Muscle of leg (tissue), 16 donors: ENCODE measurements at places on chromosomes 2 and 18. TPM values are rescaled to one million over a fixed set of nuclear protein-coding genes. Genes with fewer than 3 reads are reported as not detected.
A peak's percentile ranks its signal among the peaks of the same experiment; 100 is the strongest.

- DNase-seq: peak; percentile 26
These were observed 239.5 kb upstream of the COL3A1 start for GRCh38 chr2:188734691-188735090.

The GALNT14 gene
- total RNA-seq: 1.5 TPM

GRCh38 chr2:136067897-136068580, 49.9 kb downstream of the CXCR4 start:
- peak; percentile 43 for DNase-seq

The ANKRD53 gene
- 0.80 TPM for total RNA-seq

- no peak for DNase-seq
These were observed 72.8 kb downstream of the PTH2R start for GRCh38 chr2:208479342-208479741.

The GAL3ST2 gene
- 0.09 TPM for total RNA-seq

- DNase-seq: no peak
These were observed 49.3 kb downstream of the UXS1 start for GRCh38 chr2:106144621-106145331.

GRCh38 chr2:12455661-12456060, 261.1 kb upstream of the TRIB2 start:
- peak; percentile 73 for DNase-seq

- DNase-seq: peak; percentile 41
These were observed 111.6 kb upstream of the NABP1 start for GRCh38 chr2:191566344-191566743.

The DNAJC5G gene
- total RNA-seq: not detected

DNA sequence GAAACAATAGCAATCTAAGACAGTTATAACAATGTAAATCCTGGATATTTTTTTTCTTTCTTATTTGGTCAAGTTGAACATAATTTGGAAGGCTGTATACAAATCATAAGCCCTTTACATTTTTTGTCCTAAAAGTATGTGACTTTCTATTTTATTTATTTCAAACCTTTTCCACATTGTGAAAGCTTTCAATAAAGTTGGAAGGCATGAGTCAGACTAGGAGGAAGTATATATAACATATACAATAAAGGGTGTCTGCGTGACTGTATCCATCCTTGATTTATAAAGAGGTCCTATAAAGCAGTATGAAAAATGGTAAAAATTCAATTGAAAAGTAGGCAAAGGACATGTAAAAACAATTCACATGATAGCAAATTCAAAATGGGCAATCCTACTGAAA, 44.4 kb downstream of the CRACDL start:
- DNase-seq: no peak

- no peak for DNase-seq
These were observed 47.1 kb downstream of the COPS8 start for GRCh38 chr2:237132799-237133198.

DNA sequence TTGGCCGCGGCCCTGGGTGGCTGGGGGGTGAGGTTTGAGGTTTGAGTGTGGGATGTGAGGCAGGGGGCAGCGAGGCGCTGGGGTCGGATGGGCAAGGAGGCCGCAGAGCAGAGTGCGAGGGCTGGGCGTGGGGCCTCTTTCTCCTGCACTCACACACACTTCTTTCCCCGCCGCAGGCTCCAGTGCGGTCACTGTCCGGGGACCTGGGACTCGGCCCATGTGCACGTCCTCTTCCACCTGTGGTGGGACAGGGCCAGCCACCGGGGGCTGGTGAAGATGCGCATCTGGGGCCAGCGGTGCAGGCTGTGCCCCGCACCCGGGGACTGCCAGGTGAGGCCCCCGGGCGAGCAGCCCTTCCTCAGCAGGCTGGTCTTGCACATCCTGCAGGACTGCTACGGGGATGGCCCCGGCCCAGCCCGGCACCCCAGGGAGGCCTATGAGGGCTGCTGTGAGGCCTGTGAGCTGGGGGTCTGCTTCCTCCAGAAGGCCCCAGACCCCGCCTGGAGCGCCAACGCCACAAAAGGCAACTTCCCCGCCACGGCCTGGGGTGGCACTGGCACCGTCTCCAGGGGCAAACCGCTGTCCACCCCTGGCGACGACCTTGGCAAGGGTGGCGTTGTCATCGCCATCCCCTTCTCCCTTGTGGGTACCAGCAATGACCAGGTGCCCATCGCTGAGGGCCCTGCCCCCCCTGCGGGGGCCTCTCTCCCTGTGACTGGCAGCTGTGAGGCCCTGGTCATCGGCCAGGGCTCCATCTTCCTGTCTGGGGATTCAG, 2.2 kb downstream of the RTP5 start:
- DNase-seq: no peak

DNA sequence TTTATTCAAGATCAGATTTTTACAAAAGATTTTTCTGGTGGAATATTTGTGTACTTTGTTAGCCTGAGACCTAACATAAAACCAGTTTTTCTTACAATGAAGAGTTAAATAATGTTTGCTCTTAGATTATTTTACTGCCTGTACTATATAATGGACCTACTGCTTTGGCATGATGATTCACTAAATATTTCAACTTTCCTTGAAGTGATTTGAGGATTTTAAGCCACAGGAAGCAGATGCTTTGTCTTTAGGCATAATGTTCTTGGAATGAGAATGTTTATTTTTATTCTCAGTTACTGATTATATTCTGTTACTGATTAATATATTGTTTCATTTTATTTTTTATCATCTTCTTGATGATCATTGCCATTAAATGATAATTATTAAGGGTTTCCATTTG, 175.3 kb upstream of the LRP1B start:
- DNase-seq: no peak

The EVA1A gene
- 6.9 TPM for total RNA-seq

The CHRNG gene
- 77.7 TPM for total RNA-seq

DNA sequence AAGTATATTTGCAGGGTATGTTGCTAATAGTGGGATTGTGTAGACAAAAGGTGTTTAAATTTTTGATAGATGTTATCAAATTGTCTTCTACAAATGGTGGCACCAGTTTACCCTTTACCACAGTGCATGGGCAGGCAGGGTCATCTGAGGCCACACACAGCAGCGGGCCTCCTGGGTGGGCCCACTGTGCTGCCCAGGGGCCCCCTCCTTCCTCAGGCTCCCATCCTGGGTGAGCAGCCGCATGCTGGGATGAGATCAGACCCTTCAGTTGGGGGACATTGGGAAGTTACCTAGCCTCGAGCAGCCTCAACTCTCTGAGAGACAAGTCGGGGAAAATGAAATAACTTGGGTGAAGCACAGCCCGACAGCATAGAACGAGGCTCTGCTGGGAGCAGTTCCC, 9.7 kb downstream of the MYO7B start:
- DNase-seq: no peak

- DNase-seq: no peak
These were observed 1.8 kb upstream of the ARMC9 start for GRCh38 chr2:231196592-231196991.

- no peak for DNase-seq
These were observed 311.0 kb downstream of the CBLN2 start for GRCh38 chr18:72233106-72233505.

GRCh38 chr2:132732694-132733093, 62.7 kb upstream of the LYPD1 start:
- DNase-seq: no peak
